ENCODE measurements at places on chromosomes 5 and 9.

DNA sequence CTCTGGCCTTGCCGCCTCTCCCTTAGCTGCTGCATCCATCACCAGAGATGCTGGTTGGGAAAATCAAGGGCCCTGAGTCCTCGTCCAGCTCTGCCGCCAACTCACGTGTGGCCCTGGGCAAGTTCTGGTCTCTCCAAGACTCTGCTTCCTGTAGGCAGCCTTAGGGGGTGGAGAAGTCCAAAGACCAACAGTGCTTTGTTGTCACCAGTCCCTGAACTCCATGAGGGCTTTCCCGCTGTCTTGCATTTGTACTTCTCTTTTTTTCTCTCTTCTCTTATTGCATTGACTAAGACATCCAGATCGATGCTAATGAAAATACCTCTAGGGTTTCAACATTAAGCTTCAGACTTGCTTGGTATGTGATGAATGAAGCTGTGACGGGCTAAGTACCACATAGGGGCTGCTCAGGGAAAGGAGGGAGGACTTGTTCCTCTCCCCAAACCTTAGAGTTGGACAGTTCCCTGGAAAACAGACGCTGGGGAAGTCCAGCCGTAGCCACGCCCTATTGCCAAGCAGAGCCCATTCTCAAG, 63.7 kb upstream of the STXBP1 start:
- DNase-seq: no peak

GRCh38 chr5:124193371-124193789, 553.1 kb downstream of the ZNF608 start:
- DNase-seq: peak; percentile 27

GRCh38 chr5:168364750-168365550, 73.5 kb downstream of the WWC1 start:
- DNase-seq: no peak

DNA sequence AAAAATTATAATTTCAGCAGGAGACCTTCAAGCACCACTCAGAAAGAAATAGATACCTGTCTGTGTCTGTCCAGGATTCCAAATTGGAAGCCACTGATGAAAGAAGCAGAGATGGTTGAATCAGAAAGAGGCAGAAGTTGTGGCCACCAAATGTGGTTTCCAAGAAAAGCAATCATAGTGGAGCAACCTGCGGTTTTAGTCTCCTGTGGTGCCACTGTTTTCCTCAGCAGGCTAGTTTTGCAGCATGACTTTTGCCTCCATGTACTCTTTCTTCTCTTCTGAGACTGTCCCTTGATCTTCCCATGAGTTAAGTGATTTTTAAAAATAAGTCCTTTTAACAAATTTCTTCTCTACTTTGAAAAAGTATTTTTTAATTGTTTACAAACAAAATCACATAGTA, 535.8 kb downstream of the CYLC2 start:
- DNase-seq: no peak

- DNase-seq: no peak
These were observed 7.7 kb downstream of the FGFR4 start for GRCh38 chr5:177094224-177095087.

- DNase-seq: no peak
These were observed 47.5 kb downstream of the SERINC5 start for GRCh38 chr5:80208381-80208780.

All from AG09319 (cell line).